ENCODE measurements at places on chromosomes 7 and 10.

- H3K36me3 ChIP-seq = no peaks in the 10 kb centered on the region
- peaks cover 6% of the 10 kb centered on the region for H3K4me1 ChIP-seq
- no peaks in the 10 kb centered on the region for H3K27me3 ChIP-seq
- no peak overlapping the region for H3K4me3 ChIP-seq
Measured at GRCh38 chr10:74752371-74753040, 73.9 kb upstream of the KAT6B start.

GRCh38 chr10:47418966-47419365 is 34.9 kb upstream of the ZNF488 start:
- no peak overlapping the region for H3K4me3 ChIP-seq
- no peak for DNase-seq
- H3K36me3 ChIP-seq = no peaks in the 10 kb centered on the region
- no peak overlapping the region for H3K27ac ChIP-seq

GRCh38 chr10:101558671-101559595 is 29.1 kb downstream of the POLL start:
- H3K4me3 ChIP-seq = no peak overlapping the region
- peaks cover 7% of the 10 kb centered on the region for H3K36me3 ChIP-seq
- no peak overlapping the region for H3K27ac ChIP-seq
- no peaks in the 10 kb centered on the region for H3K4me1 ChIP-seq
- peaks cover 10% of the 10 kb centered on the region for H3K27me3 ChIP-seq

DNA sequence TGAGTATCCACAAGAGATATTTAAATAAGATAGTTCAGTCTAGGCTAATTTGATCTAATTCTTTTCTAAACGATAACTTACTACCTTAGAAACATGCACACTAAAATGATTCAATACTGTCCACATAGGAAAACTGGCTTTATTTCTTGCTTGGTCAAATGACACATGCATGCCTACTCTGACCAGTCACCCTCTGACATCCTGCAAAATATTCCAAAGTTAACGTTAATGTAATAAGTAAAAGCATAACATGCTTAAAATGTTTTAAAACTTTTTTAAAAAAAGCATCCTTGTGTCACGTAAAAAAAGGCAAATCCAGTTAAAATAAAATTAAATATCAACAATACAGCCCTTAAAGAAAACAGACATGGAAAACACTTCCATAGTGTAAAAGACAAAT is 70.2 kb downstream of the UBE2H start:
- H3K27me3 ChIP-seq = no peaks in the 10 kb centered on the region
- DNase-seq = no peak
- peaks cover 6% of the 10 kb centered on the region for H3K36me3 ChIP-seq
- H3K27ac ChIP-seq = no peak overlapping the region
- no peak overlapping the region for H3K4me3 ChIP-seq

DNA sequence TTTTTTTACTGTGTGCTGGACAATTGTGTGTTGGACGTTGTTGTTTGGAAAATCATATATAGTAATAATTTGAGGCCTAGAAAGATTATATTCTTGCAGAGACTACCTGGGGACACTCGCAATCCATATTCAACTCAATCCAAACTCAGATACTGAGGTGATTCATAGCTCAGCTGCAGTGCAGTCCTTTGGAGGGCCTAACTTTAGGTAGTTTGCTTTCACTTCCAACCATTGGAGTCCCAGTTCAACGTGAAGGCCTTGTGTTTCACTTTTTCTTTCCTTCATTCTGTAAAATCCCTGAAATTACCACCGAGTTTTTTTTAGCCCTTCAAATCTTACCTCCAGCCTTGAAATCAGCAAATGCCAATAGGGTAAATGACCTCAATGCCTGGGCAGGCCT is 32.3 kb downstream of the ATRNL1 start:
- H3K27me3 ChIP-seq = no peaks in the 10 kb centered on the region
- no peaks in the 10 kb centered on the region for H3K4me1 ChIP-seq
- H3K4me3 ChIP-seq = no peak overlapping the region
- no peaks in the 10 kb centered on the region for H3K36me3 ChIP-seq
- no peak for DNase-seq

DNA sequence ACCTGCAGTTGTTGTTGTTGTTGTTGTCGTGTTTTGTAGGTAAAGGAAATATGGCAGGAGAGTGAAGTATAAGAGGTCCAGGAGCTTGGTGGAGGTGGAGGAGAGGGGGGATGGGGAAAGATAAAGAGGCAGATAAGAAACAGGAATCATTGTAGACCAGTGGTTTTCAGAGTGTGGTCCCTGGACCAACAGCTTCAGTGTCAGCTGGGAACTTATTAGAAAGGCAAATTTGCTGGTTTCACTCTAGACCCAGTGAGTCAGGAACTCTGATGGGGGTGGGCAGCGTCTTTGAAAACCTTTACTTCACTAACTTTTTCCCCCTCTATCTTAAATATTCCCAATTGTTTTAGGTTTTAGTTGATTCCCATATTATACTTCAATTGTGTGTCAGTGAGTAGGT is 241.5 kb downstream of the AUTS2 start:
- H3K4me1 ChIP-seq = no peaks in the 10 kb centered on the region
- no peak overlapping the region for H3K4me3 ChIP-seq

DNA sequence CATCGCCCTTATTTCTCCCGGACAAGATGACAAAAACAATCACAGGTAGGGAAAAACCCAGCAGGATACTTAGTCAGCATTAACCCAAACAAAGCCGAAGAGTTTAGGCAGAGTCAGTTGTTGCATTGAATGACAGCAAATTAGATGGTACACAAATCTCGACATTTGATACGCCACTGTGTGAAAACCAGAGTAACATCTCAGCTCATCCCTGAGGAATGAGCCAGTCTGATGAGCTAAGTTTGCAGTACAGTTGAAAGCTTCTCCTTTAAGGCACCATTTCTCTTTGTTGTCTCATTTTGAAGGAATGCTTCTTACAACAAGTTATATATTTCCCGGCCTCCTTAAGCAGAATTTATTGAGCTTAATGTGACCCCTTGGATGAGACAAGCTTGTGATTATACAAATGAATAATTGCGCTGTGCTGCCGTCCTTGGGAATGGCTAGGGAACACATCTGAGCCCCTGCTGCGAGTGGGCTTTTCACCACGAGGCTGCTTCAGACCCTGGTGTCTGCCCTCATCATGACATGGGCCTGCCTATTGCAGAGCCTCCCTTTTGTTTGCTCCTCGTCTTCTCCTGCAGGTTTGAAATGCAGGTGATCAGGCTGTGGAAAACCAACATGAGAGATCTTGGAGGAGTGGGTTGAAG is 137.3 kb downstream of the CELF2 start:
- no peak overlapping the region for H3K4me3 ChIP-seq
- DNase-seq = no peak
- no peaks in the 10 kb centered on the region for H3K27me3 ChIP-seq
- peaks cover 12% of the 10 kb centered on the region for H3K4me1 ChIP-seq

GRCh38 chr10:110686949-110687348 is 42.8 kb downstream of the RBM20 start:
- H3K27me3 ChIP-seq = peaks cover 4% of the 10 kb centered on the region
- H3K4me3 ChIP-seq = no peak overlapping the region

GRCh38 chr7:155732286-155732685 is 80.0 kb downstream of the SHH start:
- no peak overlapping the region for H3K27ac ChIP-seq
- H3K4me3 ChIP-seq = no peak overlapping the region
- peaks cover 13% of the 10 kb centered on the region for H3K36me3 ChIP-seq
- H3K27me3 ChIP-seq = no peaks in the 10 kb centered on the region
- no peak for DNase-seq
- no peaks in the 10 kb centered on the region for H3K4me1 ChIP-seq

DNA sequence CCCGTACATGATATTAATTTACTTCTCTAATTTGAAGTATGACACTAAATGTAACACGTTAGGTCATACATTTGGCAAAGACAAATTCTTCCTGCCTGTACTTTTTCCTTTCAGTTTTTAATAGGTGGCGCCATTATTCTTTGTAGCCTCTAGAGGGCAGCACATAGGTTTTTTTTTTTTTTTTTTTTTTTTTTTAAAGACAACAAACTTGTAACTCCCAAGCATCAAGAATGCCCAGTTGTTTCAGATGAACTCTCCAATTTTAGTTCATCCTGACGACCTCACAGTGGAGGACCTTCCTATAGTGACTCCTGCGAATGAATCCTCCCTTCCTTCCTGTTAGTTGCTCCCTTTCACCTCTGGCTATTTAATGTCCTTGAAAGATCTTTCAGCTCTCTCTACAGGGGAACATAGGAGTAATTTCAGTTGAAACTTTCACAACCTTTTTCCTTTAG is 139.3 kb upstream of the HDAC9 start:
- H3K4me3 ChIP-seq = no peak overlapping the region
- H3K36me3 ChIP-seq = no peaks in the 10 kb centered on the region
- peak; percentile 55 for DNase-seq
- H3K27ac ChIP-seq = no peak overlapping the region

DNA sequence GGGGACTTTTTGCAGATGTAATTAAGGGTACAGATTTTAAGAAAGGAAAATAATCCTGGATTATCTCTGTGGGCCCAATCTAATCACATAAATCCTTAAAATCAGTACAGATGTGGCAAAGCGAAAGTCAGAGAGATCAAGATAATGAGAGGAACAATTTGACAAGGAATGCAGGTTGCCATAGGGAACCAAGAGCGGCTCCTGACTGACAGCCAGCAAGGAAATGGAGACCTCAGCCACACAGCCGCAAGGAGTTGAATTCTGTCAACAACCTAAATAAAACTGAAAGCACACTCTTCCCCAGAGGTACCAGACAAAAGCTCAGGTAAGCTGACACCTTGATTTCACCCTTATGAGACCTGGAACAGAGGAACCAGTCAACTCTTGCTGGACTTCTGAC is 3.4 kb upstream of the PNPLA8 start:
- no peak overlapping the region for H3K4me3 ChIP-seq
- DNase-seq = no peak
- H3K4me1 ChIP-seq = peaks cover 4% of the 10 kb centered on the region

DNA sequence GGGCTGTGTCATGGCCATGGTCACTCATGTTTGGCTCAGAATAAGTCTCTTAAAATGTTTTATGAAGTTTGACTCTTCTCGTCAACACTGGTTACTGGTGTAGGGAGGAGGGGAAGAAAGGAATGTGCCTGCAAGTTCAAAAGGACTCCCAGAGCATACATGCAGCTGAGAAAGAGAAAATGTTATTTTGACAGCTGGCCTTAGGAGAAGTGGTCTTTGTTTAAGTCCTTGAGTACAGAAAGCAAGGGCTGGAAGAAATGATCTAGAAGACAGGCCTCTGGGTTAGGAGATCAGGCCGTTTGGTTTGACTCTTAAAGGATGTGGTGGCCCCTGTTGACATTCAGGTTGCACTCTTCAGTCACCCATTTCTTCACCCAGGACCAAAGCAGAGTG is 245.5 kb downstream of the REEP3 start:
- peaks cover 8% of the 10 kb centered on the region for H3K4me1 ChIP-seq
- H3K27ac ChIP-seq = peak overlapping the region; percentile 80
- no peaks in the 10 kb centered on the region for H3K27me3 ChIP-seq
- H3K36me3 ChIP-seq = no peaks in the 10 kb centered on the region

DNA sequence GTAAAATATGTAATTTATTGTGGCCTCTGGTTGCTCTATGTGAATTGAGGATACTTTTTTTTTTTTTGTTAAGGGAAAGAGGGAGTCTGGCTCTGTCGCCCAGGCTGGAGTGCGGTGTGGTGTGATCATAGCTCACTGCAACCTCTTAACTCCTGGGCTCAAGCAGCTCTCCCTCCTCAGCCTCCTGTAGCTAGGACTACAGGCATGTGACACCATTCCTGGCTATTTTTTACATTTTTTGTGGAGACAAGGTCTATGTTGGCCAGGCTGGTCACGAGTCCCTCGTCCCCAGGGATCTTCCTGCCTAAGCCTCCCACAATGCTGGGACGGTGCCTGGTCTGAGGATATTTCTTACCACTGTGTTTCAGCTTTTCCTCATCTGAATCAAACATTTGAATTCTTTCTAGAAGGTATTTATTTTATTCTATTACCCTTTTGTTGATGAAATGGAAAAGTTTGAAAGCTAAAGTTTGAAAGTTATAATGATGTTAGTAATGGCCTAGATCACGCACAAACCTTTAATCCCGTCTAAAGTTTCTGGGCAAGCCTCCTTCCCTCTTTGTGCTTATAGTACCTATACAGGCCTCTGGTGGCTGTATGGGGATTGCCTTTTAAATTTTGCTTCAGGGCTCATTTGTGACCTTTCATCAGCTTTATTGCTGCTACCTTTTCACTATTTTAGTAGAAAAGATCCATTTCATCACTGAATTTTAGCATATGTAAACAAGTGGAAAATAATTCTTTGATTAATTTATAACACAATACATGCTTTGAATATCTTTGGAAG is 2.0 kb downstream of the IFRD1 start:
- H3K27ac ChIP-seq = peak overlapping the region; percentile 99
- no peaks in the 10 kb centered on the region for H3K27me3 ChIP-seq
- no peaks in the 10 kb centered on the region for H3K36me3 ChIP-seq
- DNase-seq = peak; percentile 54
- H3K4me3 ChIP-seq = peak overlapping the region; percentile 99

- no peaks in the 10 kb centered on the region for H3K4me1 ChIP-seq
- H3K27me3 ChIP-seq = no peaks in the 10 kb centered on the region
- H3K27ac ChIP-seq = no peak overlapping the region
- H3K36me3 ChIP-seq = no peaks in the 10 kb centered on the region
Measured at GRCh38 chr10:91424016-91424415, 13.9 kb downstream of the HECTD2 start.

DNA sequence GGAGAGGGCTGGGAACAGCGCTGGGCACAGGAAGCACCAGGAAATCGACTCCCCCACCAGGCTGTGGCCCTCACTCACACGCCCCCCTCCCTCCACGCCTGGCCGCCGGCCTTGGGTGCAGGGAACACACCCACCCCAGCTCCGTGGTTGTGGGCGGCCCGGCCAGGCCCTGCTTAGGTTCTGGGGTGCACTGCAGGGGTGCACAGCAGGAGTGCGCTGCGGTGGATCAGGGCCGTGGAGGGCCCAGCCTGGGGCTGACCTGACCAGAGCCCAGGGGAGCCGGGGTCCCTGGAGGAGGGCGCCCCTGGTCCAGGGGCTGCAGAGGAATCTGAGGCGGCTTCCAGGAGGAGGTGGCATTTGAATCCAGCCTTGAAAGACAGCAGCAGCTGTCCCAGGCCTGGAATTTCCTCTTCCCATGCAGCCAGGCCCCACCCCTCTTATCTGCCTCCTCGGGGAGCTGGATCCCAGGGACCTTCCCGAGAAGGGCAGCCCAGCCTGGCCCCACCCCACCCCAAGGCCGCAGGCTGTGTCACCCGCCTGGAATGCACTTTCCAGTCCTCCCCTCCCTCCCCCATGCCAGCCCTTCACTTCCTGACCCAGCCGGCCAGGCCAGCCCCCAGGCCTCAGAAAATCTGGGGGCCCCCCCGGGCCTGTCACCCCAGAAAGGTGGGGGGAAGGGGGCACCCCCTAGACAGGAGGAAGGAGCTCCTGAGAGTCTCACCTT is 18.4 kb upstream of the PDGFA start:
- DNase-seq = peak; percentile 62
- no peak overlapping the region for H3K4me3 ChIP-seq
- H3K4me1 ChIP-seq = peaks cover 34% of the 10 kb centered on the region
- H3K36me3 ChIP-seq = no peaks in the 10 kb centered on the region
- H3K27ac ChIP-seq = no peak overlapping the region

GRCh38 chr7:88358526-88358838 is 51.8 kb upstream of the STEAP4 start:
- H3K27ac ChIP-seq = no peak overlapping the region
- H3K27me3 ChIP-seq = no peaks in the 10 kb centered on the region
- no peak for DNase-seq
- H3K4me1 ChIP-seq = no peaks in the 10 kb centered on the region
- H3K4me3 ChIP-seq = no peak overlapping the region
